Stimulated activated CD8-positive, alpha-beta memory T cell treated with anti-CD3 and anti-CD28 coated beads, Interleukin-4, amount 100 ng/mL, for 1 hour (primary cell): ENCODE measurements at places on chromosomes 5 and 9.

DNA sequence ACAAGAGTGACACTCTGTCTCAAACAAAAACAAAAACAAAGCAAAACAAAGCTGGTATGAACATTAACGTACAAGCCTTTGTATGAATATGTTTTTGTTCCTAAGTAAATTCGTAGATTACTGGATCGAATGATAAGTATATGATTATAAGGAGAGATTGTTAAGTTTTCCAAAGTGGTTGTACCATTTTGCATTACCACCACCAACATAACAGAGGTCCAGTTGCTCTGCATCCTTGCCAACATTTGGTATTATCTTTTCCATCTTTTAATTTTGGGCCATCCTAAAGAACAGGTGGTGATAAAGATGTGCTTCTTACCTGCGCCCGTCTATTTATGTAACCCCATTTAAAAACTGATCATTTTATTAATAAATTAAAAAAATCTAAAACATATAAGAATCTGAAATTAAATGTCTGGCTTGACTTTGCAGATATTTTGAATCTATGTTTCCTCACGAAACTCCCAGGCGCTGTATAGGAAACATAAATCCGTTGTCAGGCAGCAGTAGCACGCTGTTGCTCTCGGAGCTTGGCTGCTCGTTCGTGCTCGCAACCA is 593 bp upstream of the NAA35 start:
- no peak for DNase-seq

DNA sequence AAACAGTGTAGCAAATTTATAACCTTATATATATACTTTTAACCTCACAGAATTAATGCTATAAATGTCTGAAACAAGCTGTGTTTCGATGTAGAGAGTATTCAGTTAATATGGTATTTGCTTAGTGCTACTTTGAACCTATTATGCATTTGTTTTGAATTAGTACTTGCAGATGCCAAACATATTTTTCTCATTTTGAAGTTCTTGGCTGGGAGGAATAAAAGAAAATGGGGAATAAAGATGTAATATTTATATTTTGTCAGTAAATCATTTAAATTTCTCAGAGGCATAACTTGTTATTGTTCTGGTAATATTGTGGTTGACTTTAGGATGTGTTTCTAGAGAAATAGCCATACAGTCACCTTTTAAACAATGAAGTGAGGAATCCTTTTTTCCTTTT is 175.9 kb upstream of the IZUMO3 start:
- DNase-seq, result no peak

DNA sequence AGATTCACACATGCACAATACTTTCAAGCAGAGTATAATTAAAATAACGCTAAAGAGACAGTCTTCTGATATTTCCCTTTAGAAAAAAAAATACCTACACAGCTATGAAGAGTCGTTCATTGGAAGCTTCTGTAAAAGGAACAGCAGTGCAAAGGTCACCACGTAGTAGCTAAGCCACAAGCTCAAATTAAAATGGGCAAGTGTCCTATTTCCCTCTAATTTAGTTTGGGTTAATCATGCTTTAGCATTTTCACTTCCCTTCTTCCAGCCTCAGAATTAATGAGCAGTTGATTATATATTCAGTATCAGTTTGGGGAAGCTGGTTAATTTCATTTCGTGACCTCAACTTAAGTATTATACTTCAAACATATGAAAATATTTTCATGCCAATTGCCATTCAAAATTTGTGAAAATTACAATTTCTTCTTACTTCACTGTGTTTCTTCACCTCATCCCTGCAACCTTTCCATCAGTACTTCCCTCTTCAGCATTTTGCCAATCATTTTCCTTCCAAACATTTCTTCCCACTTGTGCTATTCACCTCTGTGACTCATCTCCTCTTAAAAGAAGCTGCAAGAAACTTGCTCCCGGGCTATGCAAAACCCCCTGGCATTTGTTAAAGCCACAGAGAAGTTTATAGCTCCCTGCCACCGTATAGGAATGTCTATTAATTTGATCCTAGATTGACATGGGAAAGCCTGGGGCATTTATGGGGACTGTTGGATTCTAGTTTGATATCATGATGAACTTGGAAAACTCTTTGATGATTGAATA is 83.0 kb downstream of the DMRTA1 start:
- no peak for DNase-seq

DNA sequence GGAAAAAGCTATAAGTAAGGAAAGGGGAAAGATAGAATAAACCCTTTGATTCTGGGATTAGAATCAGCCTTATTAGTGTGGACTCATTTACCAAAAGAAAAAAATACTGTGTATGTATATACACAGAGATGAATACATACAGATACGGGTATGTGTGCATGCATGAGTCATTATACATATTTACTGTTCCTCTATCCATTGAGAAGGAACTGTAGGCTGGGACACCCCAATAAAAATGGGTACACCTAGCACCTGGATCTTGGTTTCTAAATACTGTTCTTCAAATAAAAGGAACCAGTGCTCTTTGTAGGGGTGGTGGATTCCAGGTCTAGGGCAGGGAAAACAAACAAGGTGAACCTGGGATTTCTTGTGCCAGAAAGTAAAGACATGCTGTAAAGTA is 48.3 kb downstream of the WHRN start:
- DNase-seq, result no peak

- DNase-seq, result no peak
Observed at GRCh38 chr9:354453-354852, 139.8 kb downstream of the DOCK8 start.
